Spinal cord (tissue), 10 donors: ENCODE measurements at places on chromosomes 6 and 20. TPM values are rescaled to one million over a fixed set of nuclear protein-coding genes. Genes with fewer than 3 reads are reported as not detected.

- DNase-seq = no peak
- no peak overlapping the region for H3K27ac ChIP-seq
- H3K36me3 ChIP-seq = no peaks in the 10 kb centered on the region
- H3K4me1 ChIP-seq = peaks cover 24% of the 10 kb centered on the region
Measured at GRCh38 chr20:57936636-57937385, 227.0 kb upstream of the PMEPA1 start.

- H3K4me3 ChIP-seq = no peak overlapping the region
- H3K27me3 ChIP-seq = no peaks in the 10 kb centered on the region
- H3K4me1 ChIP-seq = peaks cover 14% of the 10 kb centered on the region
Measured at GRCh38 chr20:57422254-57422653, 31.1 kb downstream of the RBM38 start.

DNA sequence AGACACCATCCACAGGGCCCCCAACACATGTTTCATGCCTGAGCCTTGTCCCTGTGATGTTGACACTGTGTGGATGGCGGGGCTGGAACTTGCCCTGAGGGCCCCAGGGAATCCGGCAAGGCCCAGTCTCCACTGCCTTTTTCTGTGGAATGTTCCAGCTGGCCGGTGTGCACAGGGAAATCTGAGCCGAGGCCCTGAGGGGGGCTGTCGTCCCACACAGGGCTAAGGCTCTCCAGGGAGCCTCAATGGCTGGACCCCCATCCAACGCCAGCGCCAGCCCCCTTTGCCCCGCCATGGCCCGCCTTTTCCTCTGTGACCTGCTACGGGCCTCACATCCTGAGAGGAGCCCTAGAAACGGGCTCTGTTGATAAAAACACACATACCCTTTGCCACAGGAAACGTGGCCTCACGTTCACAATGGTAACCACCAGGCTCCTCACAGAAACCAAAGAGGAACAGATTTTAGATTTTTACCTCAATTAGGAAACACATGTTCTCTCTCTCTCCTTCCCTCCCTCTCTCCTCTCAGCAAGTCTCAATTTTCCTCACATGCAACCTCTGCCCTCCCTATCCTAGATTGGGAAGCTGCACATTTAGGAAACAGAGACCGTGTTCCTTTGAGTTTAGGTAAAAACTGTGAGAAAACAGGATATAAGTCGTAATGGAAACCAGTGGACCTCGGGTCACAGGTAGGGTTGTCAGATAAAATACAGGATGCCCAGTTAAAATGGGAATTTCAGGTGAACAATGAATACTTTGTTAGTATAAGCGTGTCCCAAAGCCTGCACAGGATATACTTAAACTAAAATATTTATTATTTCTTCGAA is 13.7 kb upstream of the ZNF831 start:
- no peaks in the 10 kb centered on the region for H3K36me3 ChIP-seq
- H3K27me3 ChIP-seq = no peaks in the 10 kb centered on the region
- no peak for DNase-seq
- no peak overlapping the region for H3K27ac ChIP-seq
- H3K4me3 ChIP-seq = no peak overlapping the region

The WFDC5 gene
- not detected for total RNA-seq

DNA sequence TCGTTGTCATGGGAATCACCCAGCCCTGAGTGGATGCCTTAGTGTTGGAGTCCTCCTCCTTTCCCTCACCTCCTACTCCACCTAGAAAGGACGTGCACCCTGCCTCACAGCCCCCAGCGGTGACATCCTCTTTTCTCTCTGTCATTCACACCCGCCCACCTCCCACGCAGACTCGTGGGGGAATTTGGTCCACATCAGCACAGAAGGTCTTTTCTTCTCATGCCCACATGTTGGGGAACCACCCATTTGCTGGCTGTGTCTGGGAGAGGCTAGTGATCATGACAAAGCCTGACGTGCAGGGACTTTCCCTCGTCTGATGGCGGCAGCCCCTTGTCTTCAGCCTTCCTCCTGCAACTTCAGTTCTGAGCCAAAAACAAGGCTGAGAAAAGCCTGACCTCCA is 96.0 kb upstream of the CNKSR3 start:
- H3K4me3 ChIP-seq = no peak overlapping the region
- no peaks in the 10 kb centered on the region for H3K27me3 ChIP-seq
- H3K4me1 ChIP-seq = peaks cover 11% of the 10 kb centered on the region
- no peak for DNase-seq
- no peak overlapping the region for H3K27ac ChIP-seq

The RIPPLY2 gene
- 11.4 TPM for total RNA-seq

GRCh38 chr6:36671687-36672375 is 6.7 kb upstream of the CDKN1A start:
- peaks cover 9% of the 10 kb centered on the region for H3K4me1 ChIP-seq
- H3K27ac ChIP-seq = no peak overlapping the region
- DNase-seq = no peak
- no peaks in the 10 kb centered on the region for H3K36me3 ChIP-seq

DNA sequence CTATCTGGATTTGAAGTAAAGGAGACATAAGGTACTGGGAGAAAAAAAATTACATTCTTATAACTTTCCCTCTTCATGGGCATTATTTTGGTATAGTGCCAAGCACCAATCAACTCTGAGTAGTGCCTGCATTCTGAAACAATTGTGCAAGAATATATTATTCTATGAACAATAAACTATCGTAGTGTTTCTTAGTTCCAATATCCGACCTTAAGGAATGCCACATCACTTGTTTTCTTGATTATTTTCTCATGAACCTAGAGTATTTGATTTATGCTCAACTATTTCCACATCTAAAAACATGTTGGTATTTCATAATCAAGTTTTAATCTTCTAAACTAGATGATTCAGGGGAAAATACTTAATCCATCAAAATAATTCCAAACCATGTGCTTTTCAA is 294.4 kb upstream of the TBX18 start:
- H3K36me3 ChIP-seq = no peaks in the 10 kb centered on the region
- no peaks in the 10 kb centered on the region for H3K4me1 ChIP-seq
- H3K27me3 ChIP-seq = no peaks in the 10 kb centered on the region
- no peak for DNase-seq
- no peak overlapping the region for H3K27ac ChIP-seq
- no peak overlapping the region for H3K4me3 ChIP-seq

GRCh38 chr20:12673352-12673751 is 335.4 kb upstream of the SPTLC3 start:
- H3K27ac ChIP-seq = no peak overlapping the region
- H3K4me1 ChIP-seq = no peaks in the 10 kb centered on the region
- DNase-seq = no peak
- H3K36me3 ChIP-seq = no peaks in the 10 kb centered on the region
- no peak overlapping the region for H3K4me3 ChIP-seq
- no peaks in the 10 kb centered on the region for H3K27me3 ChIP-seq

DNA sequence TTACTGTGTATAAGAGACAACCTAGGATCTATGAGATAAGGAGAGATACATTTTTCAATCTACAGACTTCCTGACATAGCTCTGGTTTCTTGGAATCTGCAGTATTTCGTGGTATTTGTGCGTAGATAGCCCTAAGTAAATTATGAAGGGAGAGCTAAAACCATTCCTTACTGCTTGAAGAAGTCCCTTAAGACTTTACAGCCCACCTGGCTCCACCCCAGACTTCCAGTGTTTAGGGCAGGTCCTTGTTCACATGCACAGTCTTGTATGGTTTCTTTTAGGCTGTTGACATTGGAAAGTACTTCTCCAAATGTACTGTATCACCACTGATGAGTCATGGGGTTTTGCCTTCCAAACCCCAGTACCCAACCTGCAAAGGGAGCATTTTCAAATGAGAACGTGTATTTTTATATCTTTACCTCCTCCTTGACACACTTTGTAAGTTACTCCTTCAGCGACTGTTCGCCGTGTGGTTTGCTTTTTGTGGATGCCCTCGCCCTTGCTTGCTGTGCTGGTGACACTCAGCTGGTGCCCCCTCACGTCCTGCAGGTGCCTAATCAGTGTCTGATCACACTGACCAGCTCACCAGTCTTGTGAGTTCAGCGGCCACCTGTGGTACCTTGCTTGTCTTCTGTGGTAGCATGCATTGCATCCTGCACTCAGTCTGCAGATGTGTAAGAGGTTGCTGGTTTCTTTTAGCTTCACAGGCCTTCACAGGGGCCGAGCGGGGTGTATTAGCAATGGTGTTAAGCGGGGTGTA is 73.3 kb downstream of the IGF2R start:
- no peaks in the 10 kb centered on the region for H3K4me1 ChIP-seq
- H3K27ac ChIP-seq = no peak overlapping the region
- no peaks in the 10 kb centered on the region for H3K27me3 ChIP-seq
- no peak for DNase-seq
- H3K4me3 ChIP-seq = no peak overlapping the region

- no peak overlapping the region for H3K27ac ChIP-seq
- no peak for DNase-seq
Measured at GRCh38 chr6:7730784-7731227, 4.9 kb downstream of the BMP6 start.

DNA sequence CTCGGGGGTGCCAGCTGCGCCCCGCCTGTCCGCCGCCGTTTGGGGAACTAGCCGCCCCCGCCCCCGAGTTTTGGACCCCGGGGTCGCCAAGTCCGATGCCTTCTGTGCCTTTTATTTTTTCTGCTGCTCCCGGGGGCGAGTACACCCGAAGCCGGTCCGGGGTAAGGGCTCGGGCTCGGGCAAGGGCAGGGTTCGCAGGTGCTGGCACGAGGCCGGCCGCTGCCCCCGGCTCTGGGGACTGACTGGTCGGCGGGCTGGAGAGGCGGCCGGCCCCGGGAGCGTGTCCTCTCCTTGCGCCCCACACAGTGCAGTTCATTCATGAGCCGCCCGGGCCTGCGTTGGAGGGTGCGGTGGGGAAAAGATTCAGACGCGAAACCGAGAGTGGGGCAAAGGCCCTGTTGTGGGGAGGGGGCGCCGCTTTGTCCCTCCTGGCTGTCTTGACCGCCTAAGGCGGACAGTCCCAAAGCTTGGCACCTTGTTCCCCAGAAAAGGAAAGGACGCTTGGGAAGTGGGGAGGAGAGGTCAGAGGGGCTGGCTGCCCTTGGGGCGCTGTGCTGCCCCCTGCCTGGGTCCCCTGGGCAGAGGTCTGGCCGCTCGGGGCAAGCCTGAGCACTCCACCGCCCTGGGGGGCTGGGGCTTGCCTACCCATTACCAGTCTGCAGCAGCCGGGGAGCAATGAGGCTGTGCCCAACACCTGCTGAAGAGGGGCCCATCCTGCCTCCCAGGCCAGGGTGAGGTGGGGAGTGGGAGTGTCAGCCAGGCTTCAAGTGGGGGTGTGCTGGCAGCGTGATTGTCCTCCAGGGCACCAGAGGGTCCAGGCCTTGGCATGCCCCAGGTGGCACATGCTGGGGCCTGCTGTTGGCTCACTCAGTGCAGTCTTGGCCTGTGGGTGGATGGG is 915 bp downstream of the TMEM63B start:
- H3K27me3 ChIP-seq = no peaks in the 10 kb centered on the region
- peaks cover 21% of the 10 kb centered on the region for H3K4me1 ChIP-seq
- DNase-seq = no peak

The FABP7 gene
- total RNA-seq = 138 TPM

DNA sequence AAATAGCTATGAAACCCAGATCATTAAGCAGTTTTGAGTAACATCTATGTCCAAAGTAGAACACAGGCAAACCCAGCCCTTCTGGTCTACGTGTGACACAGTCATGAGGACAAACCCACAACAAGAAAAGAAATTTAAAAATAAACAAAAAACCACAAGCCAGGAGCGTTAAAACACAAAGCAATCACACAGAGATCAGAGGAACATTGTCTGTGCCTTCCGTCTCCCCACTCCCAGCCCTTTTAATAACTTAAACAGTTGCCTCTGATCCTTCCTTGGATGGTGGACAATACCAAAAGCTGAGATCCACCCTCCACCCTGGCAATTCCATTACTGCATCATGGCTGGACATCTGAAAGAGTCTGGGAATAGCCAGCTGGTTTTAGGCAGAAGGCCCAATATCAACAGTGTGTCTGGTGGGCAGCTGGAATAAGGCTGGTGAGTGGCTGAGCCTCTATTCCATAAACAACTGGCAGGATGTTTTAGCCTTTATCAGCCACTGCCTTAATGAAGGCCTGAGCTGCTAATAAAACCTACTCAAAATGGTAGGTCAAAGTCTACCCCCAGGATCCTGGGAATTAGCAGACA is 15.7 kb upstream of the LAMA4 start:
- DNase-seq = no peak
- H3K36me3 ChIP-seq = no peaks in the 10 kb centered on the region
- H3K27me3 ChIP-seq = no peaks in the 10 kb centered on the region
- H3K27ac ChIP-seq = no peak overlapping the region

GRCh38 chr6:129360682-129360955 is 349.4 kb downstream of the ARHGAP18 start:
- H3K4me3 ChIP-seq = no peak overlapping the region
- H3K27me3 ChIP-seq = no peaks in the 10 kb centered on the region
- H3K4me1 ChIP-seq = no peaks in the 10 kb centered on the region
- no peak overlapping the region for H3K27ac ChIP-seq

DNA sequence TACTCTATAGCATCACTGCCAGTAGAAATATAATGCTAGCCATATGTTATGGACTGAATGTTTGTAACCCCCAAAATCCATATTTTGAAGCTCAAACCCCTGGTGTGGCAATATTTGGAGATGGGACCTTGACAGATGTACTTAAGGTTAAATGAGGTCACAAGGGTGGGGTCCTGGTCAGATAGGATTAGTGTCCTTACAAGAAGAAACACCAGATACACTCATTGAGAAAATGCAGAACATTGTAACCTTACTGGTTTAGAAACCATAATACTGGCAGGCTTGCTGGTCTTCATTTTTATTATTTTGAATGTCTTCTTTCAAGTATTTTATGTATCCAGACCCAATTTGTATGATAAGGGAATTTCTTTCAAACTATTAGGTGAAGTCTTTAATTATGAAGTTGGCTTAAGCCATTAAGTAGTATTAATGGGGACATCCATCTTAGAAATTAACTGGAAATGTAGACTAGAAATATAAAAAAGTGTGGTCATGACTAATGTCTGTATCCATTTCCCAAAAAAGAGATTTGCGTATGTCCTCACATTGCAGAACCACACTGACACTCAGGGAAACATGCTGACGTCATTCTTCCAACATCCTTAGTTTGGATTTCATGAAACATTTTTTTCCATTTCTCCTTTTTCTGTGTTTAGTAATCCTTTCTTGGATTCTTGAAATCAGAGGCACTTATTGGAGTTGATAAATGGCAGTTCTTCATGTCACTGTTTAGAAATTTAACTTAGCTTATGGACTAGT is 32.4 kb downstream of the SLC16A10 start:
- DNase-seq = no peak

DNA sequence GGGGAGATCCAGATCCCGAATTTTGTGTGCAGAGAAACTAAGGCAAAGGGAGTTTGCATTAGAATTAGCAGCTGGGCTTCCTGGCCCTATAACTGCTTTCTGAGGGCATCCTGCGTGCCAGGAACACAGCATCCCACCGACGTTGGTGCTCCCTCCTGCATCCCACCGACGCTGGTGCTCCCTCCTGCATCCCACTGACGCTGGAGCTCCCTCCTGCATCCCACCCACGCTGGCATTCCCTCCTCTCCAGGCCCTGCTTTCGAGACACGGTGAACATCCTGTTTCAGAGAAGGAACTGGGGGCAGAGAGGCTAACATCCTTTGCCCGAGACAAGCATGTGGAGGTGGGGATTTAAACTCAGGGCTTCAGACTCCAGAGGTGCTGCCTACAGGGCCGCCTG is 44.4 kb downstream of the DACT2 start:
- peaks cover 6% of the 10 kb centered on the region for H3K4me1 ChIP-seq
- H3K4me3 ChIP-seq = no peak overlapping the region
- H3K27me3 ChIP-seq = peaks cover 19% of the 10 kb centered on the region
- H3K27ac ChIP-seq = no peak overlapping the region
- no peaks in the 10 kb centered on the region for H3K36me3 ChIP-seq
- DNase-seq = no peak
